ENCODE measurements at places on chromosomes 16 and 17. TPM values are rescaled to one million over a fixed set of nuclear protein-coding genes. Genes with fewer than 3 reads are reported as not detected.

- DNase-seq, result no peak
Observed at GRCh38 chr16:86013867-86014266, 114.9 kb downstream of the IRF8 start.

GRCh38 chr16:27304881-27305745, 8.7 kb upstream of the IL4R start:
- DNase-seq, result no peak

The CHD9NB gene
- total RNA-seq, result 0.38 TPM

DNA sequence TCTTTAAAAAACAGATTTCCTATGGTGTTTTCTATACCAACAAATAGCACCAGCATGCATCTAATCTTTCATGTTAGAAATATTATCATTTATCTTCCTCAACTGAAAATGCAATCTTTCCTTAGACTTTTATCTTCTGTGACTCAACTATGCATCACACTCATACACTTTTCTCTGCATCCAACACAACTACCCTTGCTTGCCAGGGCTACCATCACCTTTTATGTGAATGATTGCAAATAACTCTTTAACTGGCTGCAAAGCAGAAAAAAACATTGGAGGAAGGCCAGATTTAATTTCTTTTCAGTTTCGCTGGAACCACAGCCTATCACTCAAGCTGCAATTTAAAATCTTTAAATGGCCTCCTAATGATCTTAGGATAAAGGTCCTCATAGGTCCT, 212.9 kb downstream of the CDH8 start:
- no peak for DNase-seq

GRCh38 chr16:88289561-88289960, 93.2 kb upstream of the ZNF469 start:
- DNase-seq, result no peak
